ENCODE measurements at places on chromosomes 1 and 21.

- DNase-seq = no peak
Measured at GRCh38 chr1:52253421-52253820, 111.5 kb downstream of the ZFYVE9 start.

GRCh38 chr1:18922319-18922726, 20.0 kb upstream of the ALDH4A1 start:
- no peak for DNase-seq

DNA sequence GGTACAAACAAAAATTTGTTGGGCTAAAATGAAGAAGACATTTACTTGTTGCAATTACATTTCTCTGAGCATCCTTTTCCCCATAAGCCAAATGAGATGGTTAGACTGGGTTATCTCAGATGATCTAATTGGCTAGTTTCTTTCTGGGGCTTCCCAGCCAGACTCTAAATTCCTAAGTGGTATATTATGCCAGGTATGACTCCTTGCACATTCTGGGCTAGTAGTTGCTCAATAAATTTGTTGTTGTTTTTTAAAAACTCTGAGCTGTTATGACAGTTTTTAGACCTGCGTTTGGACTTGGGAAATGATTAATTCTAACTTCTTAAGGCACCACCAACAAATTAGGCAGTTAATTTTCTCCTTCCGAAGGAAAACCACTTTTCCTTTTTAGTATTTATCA, 66.1 kb downstream of the UCK2 start:
- DNase-seq = no peak

- no peak for DNase-seq
Measured at GRCh38 chr21:25569084-25569483, 38.2 kb downstream of the MRPL39 start.

GRCh38 chr1:36934061-36934460, 100.3 kb downstream of the GRIK3 start:
- DNase-seq = no peak

GRCh38 chr21:17391811-17392340, 121.0 kb upstream of the CXADR start:
- DNase-seq = no peak

GRCh38 chr1:74971982-74972381, 162.2 kb upstream of the LHX8 start:
- DNase-seq = no peak

DNA sequence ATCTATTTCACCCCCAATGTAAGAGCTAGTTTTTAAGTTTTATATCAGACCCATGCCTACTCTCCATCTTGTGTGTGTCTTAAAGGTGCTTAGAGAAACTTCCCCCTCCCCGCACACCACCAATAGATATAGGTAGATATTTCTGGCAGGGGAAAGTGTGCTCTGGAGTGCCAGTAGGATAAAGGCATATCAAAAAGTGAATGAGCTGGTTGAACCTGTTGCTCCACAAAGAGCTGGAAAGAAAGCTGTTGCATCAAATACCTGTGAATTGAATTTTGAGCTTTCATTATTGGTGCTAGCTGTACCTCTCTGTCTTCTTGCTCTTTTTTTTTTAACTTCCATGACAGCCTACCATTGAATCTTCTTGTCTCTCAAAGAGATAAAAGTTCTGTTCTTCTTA, 32.8 kb downstream of the ARID1A start:
- no peak for DNase-seq

DNA sequence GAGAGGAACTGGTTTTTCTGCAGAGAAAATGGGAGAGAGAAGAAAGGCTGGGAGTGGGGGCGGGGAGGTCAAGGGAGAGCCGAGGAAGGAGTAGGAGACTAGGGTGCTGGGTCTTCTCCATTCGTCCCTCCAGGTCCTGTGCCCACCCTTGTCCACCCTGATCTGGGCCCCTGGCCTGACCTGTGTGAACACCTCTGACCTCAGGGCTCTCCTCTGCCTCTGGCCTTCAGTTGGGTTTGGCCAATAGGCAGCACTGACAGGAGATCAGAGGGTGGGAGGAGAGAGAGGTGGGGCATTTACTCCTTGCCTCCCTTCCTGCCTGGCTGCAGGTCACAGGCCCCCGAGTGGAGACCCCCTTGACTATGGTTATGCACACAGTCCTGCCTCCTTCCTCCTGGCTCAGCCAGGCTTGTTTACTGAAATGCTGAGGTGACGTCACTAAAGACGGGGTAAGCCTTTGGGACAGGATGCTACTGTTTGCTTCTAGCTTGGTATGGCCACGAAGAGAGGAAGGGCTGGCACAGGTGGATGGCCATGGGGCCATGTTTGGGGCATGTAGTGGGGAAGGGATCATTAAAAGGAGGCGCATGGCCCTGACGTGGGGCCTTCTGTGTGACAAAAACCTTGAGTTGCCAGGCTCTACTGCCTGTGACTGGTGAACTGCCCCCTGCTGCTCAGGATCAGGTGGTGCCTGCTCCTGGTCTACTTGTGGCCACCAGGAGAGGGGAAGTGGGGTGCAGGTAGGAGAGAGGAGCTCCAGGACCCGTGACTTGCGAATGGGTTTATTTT, 248.7 kb upstream of the CSF3R start:
- DNase-seq = no peak

- no peak for DNase-seq
Measured at GRCh38 chr1:98688110-98688739, 26.7 kb downstream of the SNX7 start.

Data from cortex of kidney (tissue), 1 donor.